A549 treated with DMSO at 1 μM for 4 hours (cell line): ENCODE measurements at places on chromosomes 5 and 9. TPM values are rescaled to one million over a fixed set of nuclear protein-coding genes. Genes with fewer than 3 reads are reported as not detected.

Gene NR6A1
- total RNA-seq: 1.7 to 2.0 TPM (median 1.9 TPM) in 5 replicates

Gene DOCK2
- 2.5 to 4.4 TPM (median 3.4 TPM) in 5 replicates for total RNA-seq

Gene HDAC3
- 44.8 to 53.9 TPM (median 50.6 TPM) in 5 replicates for total RNA-seq

Gene FBXO4
- 5.9 to 8.2 TPM (median 6.7 TPM) in 5 replicates for total RNA-seq

Gene PCDHGB1
- total RNA-seq: 1.6 to 2.1 TPM (median 1.8 TPM) in 5 replicates

Gene SPINK6
- 0.32 to 0.76 TPM (median 0.48 TPM) in 5 replicates for total RNA-seq

Gene DDX41
- 111 to 190 TPM (median 121 TPM) in 5 replicates for total RNA-seq

Gene TSLP
- not detected in 5 replicates for total RNA-seq

Gene FAM221B
- not detected in 5 replicates for total RNA-seq

Gene GABRP
- not detected in 5 replicates for total RNA-seq

Gene CDKN2B
- not detected in 5 replicates for total RNA-seq

Gene NR2F1
- total RNA-seq: 4.5 to 5.2 TPM (median 4.5 TPM) in 5 replicates

Gene PTGR1
- 352 to 392 TPM (median 380 TPM) in 5 replicates for total RNA-seq

Gene GLDC
- 12.3 to 14.9 TPM (median 14.7 TPM) in 5 replicates for total RNA-seq

Gene CTSL
- total RNA-seq: 857 to 1,064 TPM (median 931 TPM) in 5 replicates

Gene CANX
- total RNA-seq: 358 to 432 TPM (median 413 TPM) in 5 replicates

Gene BHMT
- not detected in 5 replicates for total RNA-seq

Gene PCDHB3
- 0.04 to 0.05 TPM in 2 of 5 replicates, not detected in the others for total RNA-seq

Gene MCC
- 0.18 to 0.45 TPM (median 0.37 TPM) in 5 replicates for total RNA-seq

Gene SLCO6A1
- not detected in 5 replicates for total RNA-seq

Gene GNA14
- total RNA-seq: 0.03 TPM in 1 of 5 replicates, not detected in the others

Gene IRX2
- total RNA-seq: 1.1 to 1.7 TPM (median 1.4 TPM) in 5 replicates

Gene CD72
- 0.06 to 0.13 TPM (median 0.10 TPM) in 3 of 5 replicates, not detected in the others for total RNA-seq
